ENCODE measurements at places on chromosomes 7 and 10. TPM values are rescaled to one million over a fixed set of nuclear protein-coding genes. Genes with fewer than 3 reads are reported as not detected.

The CD36 gene
- total RNA-seq: 288 TPM

The FAM24B gene
- total RNA-seq: 4.2 TPM

The NUTM2B gene
- 0.25 TPM for total RNA-seq

The SNX8 gene
- total RNA-seq: 6.5 TPM
